ENCODE measurements at places on chromosomes 5 and 9. TPM values are rescaled to one million over a fixed set of nuclear protein-coding genes. Genes with fewer than 3 reads are reported as not detected.

- H3K36me3 ChIP-seq = no peaks in the 10 kb centered on the region
- H3K27ac ChIP-seq = no peak overlapping the region
- no peaks in the 10 kb centered on the region for H3K4me1 ChIP-seq
- H3K27me3 ChIP-seq = peaks cover 4% of the 10 kb centered on the region
- no peak overlapping the region for H3K4me3 ChIP-seq
These were observed 113.6 kb upstream of the TSLP start for GRCh38 chr5:110957934-110958333.

- no peak for DNase-seq
- H3K36me3 ChIP-seq = no peaks in the 10 kb centered on the region
- no peak overlapping the region for H3K27ac ChIP-seq
- no peak overlapping the region for H3K4me3 ChIP-seq
- H3K4me1 ChIP-seq = no peaks in the 10 kb centered on the region
These were observed 62.0 kb upstream of the STARD4 start for GRCh38 chr5:111574311-111574710.

- H3K27ac ChIP-seq = no peak overlapping the region
- no peaks in the 10 kb centered on the region for H3K27me3 ChIP-seq
- H3K36me3 ChIP-seq = no peaks in the 10 kb centered on the region
- H3K4me1 ChIP-seq = no peaks in the 10 kb centered on the region
- DNase-seq = no peak
- H3K4me3 ChIP-seq = no peak overlapping the region
These were observed 113.3 kb downstream of the SNX18 start for GRCh38 chr5:54630738-54631359.

DNA sequence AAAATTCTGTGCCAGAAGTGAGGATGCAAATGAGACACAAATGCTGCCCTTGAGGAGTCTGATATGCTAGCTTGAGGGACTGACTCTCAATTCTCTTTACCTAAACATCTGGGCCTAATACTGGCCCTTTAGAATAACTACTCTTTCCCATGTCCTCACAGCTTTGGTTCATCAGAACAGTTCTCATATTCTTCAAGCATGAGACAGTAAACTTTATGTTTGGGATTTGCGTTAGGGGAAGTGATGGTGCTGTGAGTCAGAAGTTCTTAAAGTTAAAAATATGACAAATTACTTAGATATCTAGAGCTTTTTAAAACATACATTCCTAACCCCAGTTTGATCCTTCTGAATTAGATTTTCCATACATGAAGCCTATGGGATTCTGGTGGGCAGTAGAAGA is 665.0 kb upstream of the RGMB start:
- DNase-seq = no peak
- H3K4me3 ChIP-seq = no peak overlapping the region
- no peaks in the 10 kb centered on the region for H3K4me1 ChIP-seq
- no peaks in the 10 kb centered on the region for H3K36me3 ChIP-seq

GRCh38 chr9:132699956-132700355 is 29.7 kb downstream of the GTF3C4 start:
- no peaks in the 10 kb centered on the region for H3K4me1 ChIP-seq
- no peak for DNase-seq
- H3K27ac ChIP-seq = no peak overlapping the region
- H3K27me3 ChIP-seq = peaks cover 7% of the 10 kb centered on the region

- no peak overlapping the region for H3K4me3 ChIP-seq
- H3K36me3 ChIP-seq = no peaks in the 10 kb centered on the region
- no peak for DNase-seq
- H3K4me1 ChIP-seq = no peaks in the 10 kb centered on the region
These were observed 145.5 kb upstream of the HAPLN1 start for GRCh38 chr5:83866181-83866580.

GRCh38 chr5:156505101-156505500 is 178.1 kb downstream of the SGCD start:
- peaks cover 11% of the 10 kb centered on the region for H3K27me3 ChIP-seq
- H3K27ac ChIP-seq = no peak overlapping the region
- H3K4me1 ChIP-seq = no peaks in the 10 kb centered on the region

DNA sequence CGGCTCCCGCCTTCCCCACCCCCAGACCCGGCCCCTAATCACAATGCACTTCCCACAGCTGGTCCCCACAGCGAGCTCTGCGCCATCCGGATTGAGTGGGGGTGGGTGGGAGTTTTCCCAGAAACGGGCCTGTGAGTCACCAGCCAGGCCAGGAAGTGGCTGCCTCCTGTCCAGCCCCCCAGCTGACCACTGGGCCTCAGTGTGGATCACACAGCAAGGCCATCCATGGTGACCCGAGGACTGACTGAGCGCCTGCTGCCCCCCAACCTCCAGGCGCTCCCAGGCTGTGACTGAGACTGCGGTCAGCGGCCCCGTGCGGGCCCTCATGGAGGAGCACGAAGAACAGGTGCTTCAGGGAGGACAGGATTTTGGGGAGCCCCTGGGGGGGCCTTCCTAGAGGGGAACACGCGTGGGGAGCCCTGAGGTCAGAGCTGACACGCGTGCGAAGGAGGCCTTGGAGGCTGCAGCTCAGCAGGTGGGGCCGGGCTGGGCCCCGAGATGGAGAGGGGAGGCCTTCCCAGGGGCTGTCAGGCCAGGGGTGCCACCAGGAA is 48.3 kb upstream of the EGFL7 start:
- H3K27me3 ChIP-seq = no peaks in the 10 kb centered on the region
- DNase-seq = no peak
- no peaks in the 10 kb centered on the region for H3K4me1 ChIP-seq
- no peak overlapping the region for H3K27ac ChIP-seq

DNA sequence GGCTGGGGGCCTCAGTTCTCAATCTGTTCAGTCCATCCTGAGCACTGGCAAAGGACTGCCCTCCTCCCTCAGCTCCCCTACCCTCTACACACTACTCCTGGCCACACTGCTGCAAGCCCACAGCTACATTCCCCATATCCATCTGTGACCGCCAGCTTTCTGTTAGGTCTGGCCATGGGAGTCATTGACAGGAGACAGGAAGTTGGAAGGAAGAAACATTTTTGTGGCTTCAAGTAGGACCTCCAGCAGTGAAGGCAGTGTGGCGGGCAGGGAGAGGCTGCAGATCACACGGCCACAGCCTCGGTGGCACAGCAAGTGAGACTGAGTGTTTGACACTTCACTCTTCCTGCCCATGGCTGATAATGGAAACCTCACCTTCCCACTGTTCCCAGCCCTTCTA is 55.9 kb downstream of the SECISBP2 start:
- no peak overlapping the region for H3K4me3 ChIP-seq
- no peak for DNase-seq
- H3K27ac ChIP-seq = peak overlapping the region; percentile 87
- H3K36me3 ChIP-seq = peaks cover 30% of the 10 kb centered on the region

GRCh38 chr5:135694012-135694411 is 115.2 kb upstream of the CXCL14 start:
- DNase-seq = no peak
- no peaks in the 10 kb centered on the region for H3K4me1 ChIP-seq
- no peaks in the 10 kb centered on the region for H3K36me3 ChIP-seq
- H3K4me3 ChIP-seq = no peak overlapping the region
- peaks cover 11% of the 10 kb centered on the region for H3K27me3 ChIP-seq

DNA sequence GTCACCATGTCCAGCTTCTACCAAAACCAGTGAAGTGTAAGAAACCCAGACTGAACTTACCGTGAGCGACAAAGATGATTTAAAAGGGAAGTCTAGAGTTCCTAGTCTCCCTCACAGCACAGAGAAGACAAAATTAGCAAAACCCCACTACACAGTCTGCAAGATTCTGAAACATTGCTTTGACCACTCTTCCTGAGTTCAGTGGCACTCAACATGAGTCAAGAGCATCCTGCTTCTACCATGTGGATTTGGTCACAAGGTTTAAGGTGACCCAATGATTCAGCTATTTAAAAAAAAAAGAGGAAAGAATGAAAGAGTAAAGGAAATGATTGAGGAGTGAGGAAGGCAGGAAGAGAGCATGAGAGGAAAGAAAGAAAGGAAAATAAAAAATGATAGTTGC is 19.8 kb downstream of the IL7R start:
- H3K4me3 ChIP-seq = no peak overlapping the region
- H3K27me3 ChIP-seq = no peaks in the 10 kb centered on the region
- DNase-seq = no peak
- peak overlapping the region; percentile 78 for H3K27ac ChIP-seq

DNA sequence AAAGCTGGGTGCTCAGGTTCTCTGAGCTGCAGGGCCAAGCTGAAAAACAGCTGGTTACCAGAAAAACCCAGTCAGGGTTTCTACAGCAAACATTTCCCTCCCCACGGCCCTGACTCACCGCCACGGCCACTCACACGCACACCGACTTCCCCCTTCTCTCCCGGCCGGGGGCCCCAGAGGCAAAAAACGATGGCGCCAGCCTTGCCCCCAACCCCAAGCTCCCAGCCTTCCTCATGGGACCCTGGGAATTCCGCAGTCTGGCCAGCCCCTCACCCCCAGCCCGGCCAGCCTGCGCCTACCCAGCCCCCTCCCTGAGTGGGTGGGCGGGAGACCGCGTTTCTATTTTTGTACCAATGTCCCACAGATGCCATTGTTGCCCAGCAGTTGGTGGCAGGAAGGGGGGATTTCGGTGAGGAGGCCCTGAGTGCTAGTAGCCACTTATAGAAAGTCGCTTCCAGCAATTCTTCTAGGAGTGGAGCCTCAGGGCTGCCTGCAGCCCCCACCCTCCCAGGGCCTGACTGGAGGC is 18.4 kb downstream of the ENG start:
- H3K36me3 ChIP-seq = peaks cover 2% of the 10 kb centered on the region
- peaks cover 13% of the 10 kb centered on the region for H3K4me1 ChIP-seq
- H3K27ac ChIP-seq = no peak overlapping the region
- no peak overlapping the region for H3K4me3 ChIP-seq
- peak; percentile 53 for DNase-seq
- no peaks in the 10 kb centered on the region for H3K27me3 ChIP-seq

SMIM33 gene
- not detected for total RNA-seq

SLC6A3 gene
- total RNA-seq = not detected

LHX2 gene
- not detected for total RNA-seq

QRFP gene
- not detected for total RNA-seq

PROB1 gene
- total RNA-seq = 3.9 TPM

RAPGEF1 gene
- total RNA-seq = 85.2 TPM

ORM1 gene
- not detected for total RNA-seq

SEMA5A gene
- not detected for total RNA-seq

PCDHB5 gene
- not detected for total RNA-seq

DUSP1 gene
- 17.9 TPM for total RNA-seq

Measured in activated CD8-positive, alpha-beta T cell treated with anti-CD3 and anti-CD28 coated beads for 36 hours (primary cell).